ENCODE measurements at places on chromosomes 2 and 18. TPM values are rescaled to one million over a fixed set of nuclear protein-coding genes. Genes with fewer than 3 reads are reported as not detected.

TCF23 gene
- not detected for total RNA-seq

CTAGE1 gene
- not detected for total RNA-seq

KCNF1 gene
- not detected for total RNA-seq

ASB3 gene
- total RNA-seq, result 19.1 TPM

HOXD13 gene
- total RNA-seq, result not detected

SNORC gene
- total RNA-seq, result 0.70 TPM

LYPD1 gene
- not detected for total RNA-seq

CRACDL gene
- 0.15 TPM for total RNA-seq

PDE6D gene
- 32.3 TPM for total RNA-seq

MC4R gene
- total RNA-seq, result not detected

OTOS gene
- total RNA-seq, result not detected

LYPD6 gene
- total RNA-seq, result not detected

VSNL1 gene
- not detected for total RNA-seq

PXDN gene
- total RNA-seq, result 1.3 TPM
